ENCODE measurements at places on chromosomes 2 and 18.

- peak; percentile 57 for DNase-seq
Observed at GRCh38 chr18:361941-362310, 94.1 kb upstream of the THOC1 start.

- no peak for DNase-seq
Observed at GRCh38 chr2:221581986-221582385, 9.9 kb upstream of the EPHA4 start.

- DNase-seq: no peak
Observed at GRCh38 chr2:31334311-31335026, 80.1 kb downstream of the XDH start.

GRCh38 chr18:48136827-48137373 is 206.4 kb upstream of the SMAD2 start:
- no peak for DNase-seq

DNA sequence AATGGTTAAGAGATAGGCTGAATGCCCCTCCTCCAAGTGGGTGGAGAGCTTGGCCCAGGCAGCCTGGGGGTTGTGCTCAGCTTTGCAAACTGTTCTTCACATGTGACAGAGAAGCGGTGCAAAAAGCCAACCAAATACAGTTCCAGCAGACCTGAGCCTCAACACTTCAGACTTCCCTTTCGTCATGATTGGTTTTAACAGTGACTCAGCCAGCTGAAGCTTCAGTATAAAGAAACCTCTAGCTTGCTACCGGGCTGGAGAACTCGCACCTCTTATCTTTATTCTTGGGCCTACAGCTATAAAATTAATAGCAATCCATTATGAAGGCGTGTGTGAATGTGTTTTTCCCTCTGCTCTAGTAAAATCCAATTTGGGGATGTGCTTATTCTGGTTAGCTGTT is 20.0 kb downstream of the SETBP1 start:
- no peak for DNase-seq

GRCh38 chr2:29628108-29628745 is 293.2 kb downstream of the ALK start:
- no peak for DNase-seq

DNA sequence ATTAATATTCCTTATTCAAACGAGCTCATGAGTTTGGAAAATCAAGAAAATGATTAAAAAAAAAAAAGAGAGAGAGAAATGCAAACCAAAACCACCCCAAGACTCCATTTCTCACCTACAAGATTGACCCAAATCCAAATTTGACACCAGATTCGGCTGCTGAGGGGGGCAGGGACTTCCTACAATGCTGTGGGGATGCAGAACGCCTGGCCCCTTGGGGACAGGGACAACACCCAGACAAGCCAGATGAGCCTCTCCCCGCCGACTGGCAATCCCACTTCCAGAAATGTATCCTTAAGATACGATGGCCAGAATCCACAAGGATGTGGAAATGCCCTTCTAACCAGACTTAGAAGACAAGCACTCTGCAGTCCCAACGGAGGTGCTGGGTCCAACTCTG is 20.7 kb downstream of the BOK start:
- no peak for DNase-seq

DNA sequence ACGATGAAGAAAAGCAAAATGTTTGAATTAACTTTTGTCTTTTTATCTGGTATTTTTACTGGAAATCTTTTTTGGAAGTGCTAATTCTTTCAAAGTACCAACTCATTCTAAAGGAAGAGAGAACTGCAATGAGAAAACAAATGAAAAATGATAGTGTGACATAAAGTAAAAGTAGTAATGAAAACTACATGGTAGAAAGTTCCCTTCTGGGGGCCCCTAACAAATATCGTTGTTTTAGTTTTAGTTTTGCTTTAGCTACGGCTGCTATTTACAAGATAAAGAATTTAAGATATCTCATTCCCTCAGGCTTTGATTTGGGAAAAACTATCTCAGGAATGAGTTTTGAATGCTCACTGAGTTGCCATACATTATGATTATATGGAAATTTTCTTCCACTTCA is 161.4 kb downstream of the XIRP2 start:
- no peak for DNase-seq

GRCh38 chr2:101617188-101617587 is 80.3 kb upstream of the MAP4K4 start:
- DNase-seq: peak; percentile 60

- DNase-seq: no peak
Observed at GRCh38 chr2:96963316-96963715, 23.1 kb downstream of the FAM178B start.

DNA sequence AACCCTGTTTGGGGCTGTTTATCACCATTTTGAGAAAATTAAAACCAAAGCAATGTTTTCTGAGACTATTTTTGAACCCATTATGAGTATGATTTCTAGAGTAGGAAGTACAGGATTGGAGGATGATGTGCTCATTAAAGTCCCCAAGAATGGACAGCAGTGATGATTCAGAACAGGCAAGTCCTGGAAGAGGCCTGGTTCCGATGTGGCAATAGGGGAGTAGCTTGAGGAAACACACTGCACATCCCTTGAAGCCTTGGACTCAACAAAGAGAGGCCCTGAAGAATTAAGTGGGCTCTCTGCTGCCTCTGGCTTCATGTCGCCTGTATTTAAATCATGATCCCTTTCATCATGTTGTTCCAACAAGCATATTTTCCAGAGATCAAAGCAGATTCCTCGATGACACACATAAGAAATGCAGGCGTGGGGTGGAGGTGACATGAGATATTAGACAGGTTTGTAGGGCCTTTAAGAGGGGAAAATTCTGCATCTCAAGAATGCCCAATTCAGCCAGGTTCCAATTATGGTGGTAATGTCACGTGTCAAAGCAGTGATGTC is 242.2 kb downstream of the FHOD3 start:
- DNase-seq: no peak

GRCh38 chr2:205405752-205406151 is 276.5 kb upstream of the NRP2 start:
- DNase-seq: peak; percentile 84

DNA sequence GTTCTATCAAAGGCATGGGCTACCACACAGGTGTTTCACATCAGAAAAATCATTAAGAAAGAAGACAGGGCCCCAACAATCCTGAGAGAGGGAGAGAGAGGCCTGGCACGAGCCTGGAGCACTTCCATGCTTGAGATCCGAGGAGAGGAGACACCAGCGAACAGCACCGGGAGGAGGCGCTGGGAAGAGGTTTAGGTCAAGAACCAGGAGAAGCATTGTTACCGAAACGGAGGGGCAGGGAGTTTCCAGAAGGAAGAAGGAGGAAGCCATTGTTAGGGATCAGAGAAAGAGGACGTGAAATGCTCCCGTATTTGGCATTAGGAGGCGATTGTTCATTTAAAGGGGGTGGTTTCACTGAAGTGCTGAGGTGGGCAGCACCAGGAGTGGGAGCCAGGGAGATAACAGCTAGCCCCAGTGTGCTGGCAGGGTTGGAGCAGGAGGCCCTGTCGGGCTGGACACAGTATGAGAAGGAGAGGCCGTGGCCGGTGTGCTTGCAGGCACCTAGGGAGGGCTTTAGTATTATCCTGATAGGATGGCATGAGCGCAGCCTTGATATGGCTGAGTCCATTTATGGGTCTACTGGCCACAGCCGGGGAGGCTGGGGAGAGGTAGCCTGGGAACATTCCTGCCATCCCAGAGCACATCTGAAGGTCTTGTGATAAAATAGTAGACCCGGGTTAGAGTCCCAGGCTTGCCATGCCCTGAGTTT is 244.9 kb downstream of the KLHL29 start:
- DNase-seq: no peak

- DNase-seq: no peak
Observed at GRCh38 chr2:171723716-171724683, 36.7 kb downstream of the DYNC1I2 start.

- no peak for DNase-seq
Observed at GRCh38 chr18:28161608-28162599, 15.0 kb downstream of the CDH2 start.

DNA sequence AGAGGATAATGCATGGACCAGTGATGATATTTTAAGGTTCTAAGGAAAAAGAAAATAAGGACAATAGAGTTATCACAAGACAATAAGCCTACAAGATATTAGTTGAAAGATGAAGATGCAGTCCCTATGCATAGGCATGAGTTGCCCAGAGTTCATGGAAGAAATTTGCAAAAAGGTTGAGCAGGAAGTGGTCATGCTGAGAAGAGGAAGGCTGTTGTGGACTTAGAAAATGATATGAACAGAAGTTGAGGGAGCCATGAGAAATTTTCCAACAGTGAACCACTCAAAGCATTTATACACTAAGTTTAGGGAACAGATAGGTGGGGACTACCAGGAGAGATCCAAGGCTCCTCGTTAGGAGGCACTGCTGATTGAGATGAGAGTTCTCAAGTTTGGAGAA is 3.5 kb downstream of the OSBPL6 start:
- no peak for DNase-seq

- no peak for DNase-seq
Observed at GRCh38 chr2:158510887-158511286, 54.1 kb downstream of the PKP4 start.

- no peak for DNase-seq
Observed at GRCh38 chr18:58100154-58100553, 56.1 kb downstream of the NEDD4L start.

- no peak for DNase-seq
Observed at GRCh38 chr2:207394203-207394781, 135.5 kb upstream of the CREB1 start.

DNA sequence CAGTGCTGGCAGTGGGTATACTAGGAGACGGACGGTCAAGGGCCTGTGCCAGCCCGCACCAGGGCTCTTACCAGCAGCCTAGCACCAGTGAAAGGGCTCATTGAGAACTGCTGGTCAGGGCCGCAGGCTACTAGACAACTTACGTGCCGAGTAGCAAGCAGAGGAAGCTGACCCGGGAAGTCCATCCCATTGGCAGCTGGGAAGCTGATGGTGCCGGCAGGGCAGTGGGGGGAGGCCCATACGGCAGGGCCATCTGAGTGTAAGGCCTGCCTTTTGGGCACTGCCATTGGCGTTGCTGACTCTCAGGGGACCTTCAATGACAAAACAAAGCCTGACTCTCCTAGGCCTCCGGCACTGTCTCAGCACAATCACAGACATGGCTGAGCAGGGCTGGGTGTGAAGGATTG is 20.6 kb downstream of the EFR3B start:
- DNase-seq: no peak

DNA sequence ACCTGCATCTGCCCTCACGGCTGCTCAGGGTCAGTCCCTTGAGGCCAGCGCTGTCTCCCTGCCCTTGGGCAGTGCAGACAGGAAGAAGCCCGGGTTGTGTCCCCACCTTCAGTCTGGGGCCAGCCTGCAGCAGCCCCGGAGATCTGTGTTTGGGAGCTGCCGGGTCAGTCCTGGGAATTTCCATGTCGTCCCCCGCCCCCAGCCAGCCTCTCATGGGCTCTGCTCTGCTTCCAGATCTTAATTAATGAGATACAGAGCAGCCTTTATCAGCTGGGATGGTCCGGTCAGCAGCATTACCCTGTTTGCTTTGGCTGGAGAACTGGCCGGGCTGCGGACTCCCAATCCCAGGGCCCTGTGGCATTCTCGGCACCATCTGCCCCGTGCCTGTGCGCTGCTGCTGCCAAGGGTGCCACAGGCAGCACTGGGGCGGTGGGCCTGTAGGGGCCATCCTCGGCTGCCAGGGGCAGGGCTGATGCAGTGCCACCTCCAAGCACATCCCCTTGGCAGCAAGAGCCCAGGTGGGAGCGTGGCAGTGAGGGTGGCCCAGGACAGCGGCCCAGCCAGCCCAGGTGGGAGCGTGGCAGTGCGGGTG is 2.4 kb downstream of the BOK start:
- no peak for DNase-seq

GRCh38 chr2:19462256-19462645 is 103.8 kb upstream of the OSR1 start:
- DNase-seq: no peak

GRCh38 chr2:239112127-239112774 is 264.4 kb downstream of the TWIST2 start:
- DNase-seq: no peak

DNA sequence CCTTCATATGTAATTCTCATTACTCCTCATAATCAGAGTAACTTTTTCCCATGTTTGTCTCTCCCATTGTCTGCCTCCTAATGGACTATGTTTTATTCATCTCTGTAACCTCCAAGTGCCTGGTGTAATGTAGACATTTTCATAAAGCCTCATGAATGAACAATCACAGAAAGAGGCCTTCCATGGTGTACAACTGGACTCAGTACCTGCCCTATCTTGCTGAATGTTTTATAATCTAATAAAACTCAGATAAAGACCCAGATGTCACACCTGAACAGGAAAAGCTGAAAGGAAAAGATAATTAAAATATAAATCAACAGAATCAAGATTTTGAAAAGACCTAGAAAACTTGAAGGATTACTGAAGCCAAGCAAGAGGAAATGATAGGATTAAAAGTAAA is 36.7 kb downstream of the RAB1A start:
- no peak for DNase-seq

DNA sequence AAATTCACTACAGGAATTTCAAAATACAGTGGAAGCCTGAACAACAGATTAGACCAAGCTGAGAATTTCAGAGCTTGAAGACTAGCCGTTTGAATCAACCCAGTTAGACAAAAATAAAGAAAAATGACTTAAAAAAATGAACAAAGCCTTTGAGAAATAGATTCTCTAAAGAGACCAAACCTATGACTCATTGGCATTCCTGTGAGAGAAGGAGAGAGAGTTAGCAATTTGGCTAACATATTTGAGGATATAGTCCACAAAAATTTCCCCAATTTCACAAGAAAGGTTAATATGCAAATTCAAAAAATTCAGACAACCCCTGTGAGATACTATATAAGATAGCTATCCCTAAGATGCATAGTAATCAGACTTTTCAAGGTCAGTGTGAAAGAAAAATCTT is 78.0 kb downstream of the MYO3B start:
- DNase-seq: peak; percentile 12

- DNase-seq: no peak
Observed at GRCh38 chr2:224016963-224017362, 22.1 kb downstream of the SERPINE2 start.

GRCh38 chr2:101770726-101771125 is 73.2 kb downstream of the MAP4K4 start:
- no peak for DNase-seq

DNA sequence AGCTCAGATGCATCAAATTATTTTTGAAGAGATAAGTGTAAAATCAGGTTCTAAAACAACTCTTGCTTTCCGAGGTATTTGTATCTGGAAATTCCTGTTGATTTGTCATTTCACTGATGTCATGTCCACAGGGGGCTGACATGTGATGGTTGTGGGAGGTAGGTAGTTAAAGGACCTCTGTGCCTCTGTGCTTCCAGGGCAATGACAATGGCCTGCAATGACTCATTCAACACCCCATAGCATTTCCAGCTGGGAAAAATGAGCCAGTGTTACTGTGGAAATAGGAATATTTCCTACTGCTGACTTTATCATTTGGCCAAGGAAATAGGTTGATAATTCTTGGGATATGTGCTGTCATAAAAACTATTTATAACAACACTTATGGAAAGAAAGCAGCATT is 86.2 kb upstream of the CCDC195 start:
- DNase-seq: no peak

DNA sequence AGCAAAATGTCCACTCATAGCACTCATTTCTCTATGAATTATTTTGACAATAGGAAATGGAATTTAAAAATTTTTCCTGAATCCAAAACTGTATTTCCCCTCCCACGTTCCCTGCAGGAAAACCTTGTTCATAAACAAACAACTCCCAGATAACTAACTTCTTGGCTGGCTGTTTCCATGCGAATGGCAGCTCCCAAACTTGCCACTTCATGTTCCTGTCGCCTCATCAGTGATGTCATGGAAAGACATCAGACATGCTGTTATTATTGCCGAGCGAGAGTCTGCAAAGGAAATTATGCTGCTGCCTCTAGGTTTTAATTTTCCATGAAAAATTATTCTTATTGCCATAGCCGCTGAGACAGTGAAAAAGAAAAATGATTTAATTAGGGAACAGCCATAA is 117.0 kb upstream of the RIOK3 start:
- DNase-seq: no peak
